ENCODE measurements at places on chromosomes 4 and X.

- H3K4me1 ChIP-seq, result no peaks in the 10 kb centered on the region
- no peak overlapping the region for H3K27ac ChIP-seq
- H3K36me3 ChIP-seq, result no peaks in the 10 kb centered on the region
- no peaks in the 10 kb centered on the region for H3K27me3 ChIP-seq
Observed at GRCh38 chr4:77201343-77201742, 44.3 kb downstream of the CCNG2 start.

- no peak for DNase-seq
- H3K27me3 ChIP-seq, result no peaks in the 10 kb centered on the region
- H3K4me1 ChIP-seq, result peaks cover 5% of the 10 kb centered on the region
- H3K36me3 ChIP-seq, result no peaks in the 10 kb centered on the region
- H3K4me3 ChIP-seq, result no peak overlapping the region
Observed at GRCh38 chr4:48910511-48910910, 3.9 kb upstream of the OCIAD2 start.

- H3K27me3 ChIP-seq, result no peaks in the 10 kb centered on the region
- DNase-seq, result no peak
- H3K4me1 ChIP-seq, result no peaks in the 10 kb centered on the region
- H3K27ac ChIP-seq, result no peak overlapping the region
Observed at GRCh38 chrX:6382284-6382683, 152.6 kb downstream of the VCX3A start.

DNA sequence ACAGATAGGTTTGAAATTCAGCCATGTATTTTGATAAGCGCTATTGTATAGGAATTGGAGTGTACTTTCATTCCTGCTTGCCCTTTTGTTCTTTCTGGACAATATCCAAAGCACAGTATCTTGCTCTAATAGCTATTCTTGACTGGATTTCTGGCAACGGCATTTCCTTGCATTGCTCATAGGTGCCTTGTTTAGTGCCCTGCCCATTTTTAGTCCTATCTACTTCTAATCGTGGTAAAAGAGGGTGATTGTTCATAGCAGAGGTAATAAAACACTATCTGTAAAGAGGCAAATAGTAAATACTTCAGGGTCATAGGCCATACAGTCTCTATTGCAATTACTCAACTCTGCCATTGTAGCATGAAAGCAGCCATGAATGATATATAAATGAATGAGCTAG, 155.9 kb downstream of the IL1RAPL2 start:
- no peak overlapping the region for H3K4me3 ChIP-seq
- no peaks in the 10 kb centered on the region for H3K27me3 ChIP-seq
- no peaks in the 10 kb centered on the region for H3K4me1 ChIP-seq
- no peak overlapping the region for H3K27ac ChIP-seq

DNA sequence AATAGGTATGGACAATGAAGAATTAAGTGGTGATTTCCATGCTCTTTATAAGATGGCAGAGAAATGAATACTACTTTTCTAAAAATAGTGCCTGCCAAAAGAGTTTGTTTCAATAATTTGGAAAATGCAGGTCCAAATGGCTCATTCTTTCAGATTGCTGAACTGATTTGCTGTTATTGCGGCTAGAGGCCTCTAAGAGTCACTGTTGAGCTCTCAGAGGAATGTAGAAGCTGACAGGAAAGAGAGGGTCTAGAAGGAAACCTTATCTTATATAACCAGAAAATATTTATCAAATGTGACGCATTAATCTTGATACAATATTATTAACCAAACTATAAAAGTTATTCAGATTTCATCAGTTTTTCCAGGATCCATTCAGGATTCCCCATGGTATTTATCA, 65.7 kb upstream of the PAGE1 start:
- no peak for DNase-seq
- H3K36me3 ChIP-seq, result no peaks in the 10 kb centered on the region
- no peak overlapping the region for H3K4me3 ChIP-seq
- no peaks in the 10 kb centered on the region for H3K27me3 ChIP-seq

DNA sequence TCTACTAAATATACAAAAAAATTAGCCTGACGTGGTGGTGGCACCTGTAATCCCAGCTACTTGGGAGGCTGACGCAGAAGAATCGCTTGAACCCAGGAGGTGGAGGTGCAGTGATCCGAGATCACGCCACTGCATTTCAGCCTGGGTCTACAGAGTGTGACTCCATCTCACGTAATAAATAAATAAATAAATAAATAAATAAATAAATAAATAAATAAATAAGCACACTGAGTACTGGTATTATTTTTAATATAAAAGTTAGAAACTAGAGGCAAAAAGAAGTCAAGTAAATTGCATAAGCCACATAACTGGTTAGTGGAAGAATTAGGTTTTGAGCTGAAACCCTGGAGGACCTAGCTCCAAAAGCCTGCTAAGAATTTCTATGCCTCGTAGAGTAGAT, 1262.7 kb upstream of the PABPC4L start:
- H3K27me3 ChIP-seq, result no peaks in the 10 kb centered on the region
- no peaks in the 10 kb centered on the region for H3K4me1 ChIP-seq
- DNase-seq, result no peak
- H3K4me3 ChIP-seq, result no peak overlapping the region
- no peak overlapping the region for H3K27ac ChIP-seq

DNA sequence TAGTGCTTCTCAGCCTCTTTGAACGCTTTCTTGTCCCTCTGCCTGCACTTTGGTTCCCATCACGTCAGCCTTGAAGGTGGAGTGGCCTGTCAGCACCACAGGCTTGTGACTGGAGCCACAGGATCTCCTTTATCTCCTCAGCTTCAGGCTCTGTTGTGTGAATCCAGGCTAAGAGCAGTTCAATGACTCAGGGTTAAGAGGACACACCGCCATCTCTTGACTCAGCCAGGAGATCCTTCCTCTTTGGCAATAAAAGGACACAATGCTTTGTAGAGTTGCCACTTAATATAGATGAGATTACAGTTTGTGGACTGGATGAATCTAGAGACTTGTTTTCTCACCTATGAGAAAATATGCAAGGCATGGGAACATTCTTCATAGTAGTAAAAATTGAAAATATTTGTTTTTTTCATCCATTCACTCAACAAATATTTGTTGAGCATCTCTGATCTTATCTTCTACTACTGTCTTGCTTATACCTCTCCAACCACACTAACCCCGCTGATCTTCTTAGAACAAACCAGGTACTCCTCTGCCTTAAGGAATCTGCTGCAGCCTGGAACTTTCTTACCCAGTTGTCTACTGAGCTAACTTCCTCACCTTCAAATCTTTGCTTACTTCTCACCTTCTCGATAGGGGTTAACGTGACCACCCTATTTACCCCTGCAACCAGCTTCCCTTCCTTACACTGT, 62.3 kb downstream of the UCHL1 start:
- no peaks in the 10 kb centered on the region for H3K36me3 ChIP-seq
- no peaks in the 10 kb centered on the region for H3K27me3 ChIP-seq
- no peak overlapping the region for H3K27ac ChIP-seq
- no peaks in the 10 kb centered on the region for H3K4me1 ChIP-seq

- no peak overlapping the region for H3K27ac ChIP-seq
- H3K4me3 ChIP-seq, result no peak overlapping the region
- H3K27me3 ChIP-seq, result no peaks in the 10 kb centered on the region
Observed at GRCh38 chrX:123884809-123885408, 25.1 kb downstream of the XIAP start.

GRCh38 chr4:127778102-127778501, 4.0 kb upstream of the HSPA4L start:
- no peaks in the 10 kb centered on the region for H3K4me1 ChIP-seq
- no peak overlapping the region for H3K27ac ChIP-seq
- peaks cover 12% of the 10 kb centered on the region for H3K27me3 ChIP-seq

DNA sequence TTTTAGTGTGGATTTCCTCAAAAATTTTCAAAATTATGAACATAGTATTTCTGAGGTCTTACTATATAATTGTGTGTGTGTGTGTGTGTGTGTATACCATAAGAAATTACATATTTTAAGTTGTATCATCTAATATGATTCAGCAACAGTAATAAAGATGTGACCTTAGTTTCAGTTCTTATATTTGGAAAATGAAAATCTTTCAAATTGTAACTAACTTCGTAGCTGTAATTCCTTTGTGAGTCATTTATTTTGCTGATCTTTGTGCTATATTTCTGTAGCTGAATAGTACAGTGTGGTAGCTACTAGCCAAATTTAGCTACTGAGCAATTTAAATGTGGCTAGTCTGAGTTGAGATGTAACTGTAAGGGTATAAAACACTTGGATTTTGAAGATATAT, 116.4 kb downstream of the RAP1GDS1 start:
- H3K36me3 ChIP-seq, result no peaks in the 10 kb centered on the region
- H3K27me3 ChIP-seq, result no peaks in the 10 kb centered on the region
- no peak overlapping the region for H3K27ac ChIP-seq

- H3K36me3 ChIP-seq, result no peaks in the 10 kb centered on the region
- no peaks in the 10 kb centered on the region for H3K4me1 ChIP-seq
Observed at GRCh38 chr4:184762100-184762499, 28.2 kb upstream of the CENPU start.

DNA sequence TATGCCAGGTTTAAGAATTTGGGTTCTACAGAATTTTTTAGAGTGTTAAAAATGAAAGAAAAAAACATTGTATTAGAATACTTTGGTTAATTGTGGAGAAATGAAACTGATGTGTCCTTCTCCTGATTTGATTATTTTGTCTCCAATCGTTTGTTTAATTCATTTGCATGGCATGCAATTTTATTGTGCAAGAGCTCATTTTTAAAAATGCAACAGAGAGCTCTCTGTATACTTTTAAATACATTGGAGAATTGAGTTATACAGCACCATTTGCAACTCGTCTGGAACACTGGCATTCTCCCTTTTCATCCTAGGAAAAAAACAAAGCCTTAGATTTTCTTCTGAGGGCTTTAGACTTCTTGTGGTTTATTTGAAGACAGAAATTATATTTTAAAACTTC, 689 bp downstream of the EXOC1L start:
- no peak for DNase-seq
- H3K36me3 ChIP-seq, result no peaks in the 10 kb centered on the region
- H3K4me3 ChIP-seq, result no peak overlapping the region
- H3K27me3 ChIP-seq, result peaks cover 3% of the 10 kb centered on the region
- no peaks in the 10 kb centered on the region for H3K4me1 ChIP-seq

- no peaks in the 10 kb centered on the region for H3K27me3 ChIP-seq
- DNase-seq, result no peak
- peaks cover 13% of the 10 kb centered on the region for H3K4me1 ChIP-seq
- H3K36me3 ChIP-seq, result no peaks in the 10 kb centered on the region
- H3K4me3 ChIP-seq, result no peak overlapping the region
Observed at GRCh38 chr4:139736274-139736660, 70.6 kb downstream of the MGST2 start.

DNA sequence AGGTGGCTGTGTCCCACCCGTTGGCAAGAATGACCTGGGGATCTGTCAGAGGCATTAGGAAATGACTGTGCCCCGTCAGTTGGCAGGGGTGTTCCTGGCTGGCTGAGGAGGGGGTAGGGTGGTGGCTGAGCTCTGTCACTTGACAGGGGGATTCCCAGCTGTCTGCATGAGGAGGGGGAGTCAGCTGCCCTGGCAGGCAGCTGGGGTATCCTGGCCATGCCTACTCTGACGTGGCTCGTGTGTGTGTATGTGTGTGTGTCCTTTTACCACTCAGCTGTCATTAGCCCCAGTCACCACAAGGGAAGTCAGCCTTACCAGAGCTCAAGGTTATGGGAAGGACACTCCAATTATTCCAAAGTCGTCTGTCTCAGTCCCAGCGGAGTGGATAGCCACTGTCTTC, 93.2 kb downstream of the EFNB1 start:
- H3K27me3 ChIP-seq, result no peaks in the 10 kb centered on the region
- no peak for DNase-seq
- H3K36me3 ChIP-seq, result no peaks in the 10 kb centered on the region
- H3K27ac ChIP-seq, result no peak overlapping the region

DNA sequence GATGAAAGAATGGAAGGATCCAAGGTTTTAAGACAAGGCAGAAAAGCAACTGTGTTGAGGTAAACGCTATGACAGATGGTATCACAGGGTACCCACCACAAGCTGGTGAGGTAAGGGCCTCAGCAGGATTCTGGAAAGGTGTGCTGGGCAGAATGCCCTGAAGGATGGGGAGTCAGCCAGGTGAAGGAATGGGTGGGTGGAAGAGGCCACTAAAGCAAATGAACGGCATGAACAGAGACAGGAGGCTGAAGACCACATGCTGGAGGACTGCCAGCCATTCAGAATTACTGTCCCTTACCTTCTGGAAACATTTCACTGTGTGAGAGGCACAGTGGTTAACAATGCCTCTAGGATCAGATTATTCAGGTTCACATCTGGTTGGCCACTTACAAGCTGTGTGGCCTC, 23.6 kb downstream of the GPRIN3 start:
- DNase-seq, result no peak
- no peaks in the 10 kb centered on the region for H3K36me3 ChIP-seq
- H3K4me1 ChIP-seq, result peaks cover 13% of the 10 kb centered on the region
- H3K4me3 ChIP-seq, result no peak overlapping the region
- H3K27me3 ChIP-seq, result no peaks in the 10 kb centered on the region

- H3K36me3 ChIP-seq, result no peaks in the 10 kb centered on the region
- no peak for DNase-seq
- no peaks in the 10 kb centered on the region for H3K27me3 ChIP-seq
- H3K4me1 ChIP-seq, result no peaks in the 10 kb centered on the region
Observed at GRCh38 chr4:26726655-26727387, 133.8 kb upstream of the STIM2 start.

DNA sequence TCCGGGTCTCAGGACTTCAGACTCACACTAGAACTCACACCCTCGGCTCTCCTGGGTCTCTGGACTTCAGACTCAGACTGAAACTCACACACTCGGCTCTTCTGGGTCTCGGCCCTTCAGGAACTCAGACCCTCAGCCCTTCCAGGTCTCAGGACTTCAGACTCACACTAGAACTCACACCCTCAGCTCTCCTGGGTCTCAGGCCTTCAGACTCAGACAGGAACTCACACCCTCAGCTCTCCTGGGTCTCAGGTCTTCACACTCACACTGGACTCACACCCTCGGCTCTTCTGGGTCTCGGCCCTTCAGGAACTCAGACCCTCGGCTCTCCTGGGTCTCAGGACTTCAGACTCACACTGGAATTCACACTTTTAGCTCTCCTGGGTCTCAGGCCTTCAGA, 137.3 kb downstream of the CRLF2 start:
- H3K36me3 ChIP-seq, result no peaks in the 10 kb centered on the region
- H3K27me3 ChIP-seq, result no peaks in the 10 kb centered on the region
- H3K4me3 ChIP-seq, result no peak overlapping the region

DNA sequence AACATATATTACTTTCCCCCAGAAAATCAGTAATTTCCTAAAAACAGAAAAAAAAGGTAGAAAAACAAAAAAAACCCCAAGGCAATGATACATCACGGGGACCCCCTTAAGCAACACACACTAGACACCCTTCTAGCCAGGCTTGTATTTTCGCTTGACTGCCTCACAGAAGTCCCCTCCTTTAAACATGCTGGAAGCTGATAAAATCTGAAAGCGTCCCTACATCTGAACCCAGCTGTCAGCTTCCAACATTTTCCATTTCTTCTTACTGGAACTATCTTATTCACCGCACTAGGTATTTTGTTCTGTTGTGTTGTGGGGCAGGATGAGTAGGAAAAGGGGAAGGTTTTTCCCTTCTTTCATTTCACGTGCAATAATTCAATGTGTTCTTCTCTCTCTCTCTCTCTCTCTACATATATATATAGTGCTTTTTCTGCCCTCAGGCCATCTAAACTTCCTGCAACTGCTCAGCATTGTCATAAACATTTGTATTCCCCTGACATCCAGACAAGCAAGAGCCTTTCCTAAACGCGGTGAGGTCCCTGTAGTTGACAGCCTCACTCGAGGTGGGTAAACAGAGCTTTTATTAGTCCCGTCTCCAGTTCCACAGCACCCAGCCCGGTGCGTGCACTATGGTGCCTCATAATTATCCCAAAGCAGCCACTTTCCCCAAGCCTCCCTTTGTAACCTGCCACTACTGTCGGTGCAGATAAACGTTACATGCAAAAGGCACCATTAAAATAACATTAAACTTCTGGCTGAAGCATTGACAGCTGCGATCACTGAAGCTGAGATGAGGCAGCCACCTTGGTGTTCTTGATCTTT, 82.5 kb downstream of the GATB start:
- no peak overlapping the region for H3K4me3 ChIP-seq
- H3K27ac ChIP-seq, result no peak overlapping the region
- H3K4me1 ChIP-seq, result no peaks in the 10 kb centered on the region
- no peaks in the 10 kb centered on the region for H3K36me3 ChIP-seq

Measured in transverse colon (tissue), 4 donors.